RWPE1 (cell line): ENCODE measurements at places on chromosomes 11 and 22.

DNA sequence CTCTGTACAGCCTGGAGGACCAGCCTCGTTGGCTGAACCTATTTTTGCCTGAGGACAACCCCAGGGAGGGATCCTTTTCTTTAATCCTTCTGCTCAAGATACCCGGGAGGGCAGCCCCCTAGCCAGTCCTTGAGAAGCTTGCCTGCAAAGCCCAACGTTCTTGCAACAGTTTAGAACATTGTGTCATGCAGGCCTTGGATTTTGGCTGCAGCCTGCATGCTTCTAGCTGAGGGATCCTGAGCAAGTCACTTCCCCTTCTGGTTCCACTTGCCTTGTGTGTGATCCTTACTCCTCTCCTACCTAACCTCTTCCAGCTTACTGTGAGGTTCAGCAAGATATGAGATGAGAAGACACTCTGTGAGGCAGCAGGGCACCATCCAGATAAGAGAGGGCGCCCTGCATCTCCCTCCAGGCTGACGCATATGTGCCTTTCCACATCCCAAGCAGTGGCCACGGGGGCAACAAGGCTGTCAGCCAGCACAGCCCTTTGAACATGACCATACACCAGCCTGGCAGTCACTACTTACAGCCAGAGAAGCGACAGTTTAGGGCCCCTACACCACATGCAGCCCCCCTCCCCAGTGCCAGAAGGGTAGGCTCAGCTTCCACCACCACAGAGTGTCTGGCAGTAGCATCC lies 76.1 kb downstream of the C11orf58 start:
- DNase-seq, result no peak

GRCh38 chr11:46564459-46564858 lies 29.4 kb downstream of the AMBRA1 start:
- peak; percentile 75 for DNase-seq

GRCh38 chr11:45321669-45322068 lies 35.5 kb upstream of the SYT13 start:
- no peak for DNase-seq

DNA sequence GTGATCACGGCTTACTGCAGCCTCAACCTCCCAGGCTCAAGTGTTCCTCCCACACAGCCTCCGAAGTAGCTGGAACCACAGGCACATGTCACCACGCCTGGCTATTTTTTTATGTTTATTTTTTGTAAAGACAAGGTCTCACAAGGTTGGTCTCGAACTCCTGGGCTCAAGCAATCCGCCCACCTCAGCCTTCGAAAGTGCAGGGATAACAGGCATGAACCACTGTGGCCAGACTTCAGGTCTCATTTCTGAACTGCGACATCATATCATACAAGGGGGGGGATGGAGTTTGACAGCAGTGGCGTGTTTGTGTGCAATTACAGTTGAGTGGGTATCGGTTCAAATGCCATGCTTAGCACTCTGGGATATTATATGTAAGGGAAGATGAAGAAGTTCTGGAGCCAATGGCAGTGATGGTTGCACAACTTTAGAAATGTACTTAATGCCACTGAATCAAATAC lies 6.9 kb downstream of the NAALADL1 start:
- DNase-seq, result no peak

DNA sequence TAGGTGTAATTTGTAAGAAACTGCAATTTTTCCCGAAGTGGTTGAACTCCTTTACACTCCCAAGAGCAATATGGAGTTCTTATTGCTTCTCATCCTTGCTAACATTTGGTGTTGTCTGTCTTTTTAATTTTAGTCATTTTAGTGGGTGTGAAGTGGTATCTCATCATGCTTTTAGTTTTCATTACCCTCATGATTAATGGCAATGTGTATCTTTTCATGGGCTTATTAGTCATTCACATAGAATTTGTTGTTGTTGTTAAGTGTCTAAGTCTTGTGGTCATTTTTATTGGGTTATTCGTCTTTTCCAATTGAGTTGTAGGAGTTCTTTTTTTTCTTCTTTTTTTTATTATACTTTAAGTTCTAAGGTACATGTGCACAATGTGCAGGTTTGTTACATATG lies 238.3 kb upstream of the SESN3 start:
- no peak for DNase-seq

DNA sequence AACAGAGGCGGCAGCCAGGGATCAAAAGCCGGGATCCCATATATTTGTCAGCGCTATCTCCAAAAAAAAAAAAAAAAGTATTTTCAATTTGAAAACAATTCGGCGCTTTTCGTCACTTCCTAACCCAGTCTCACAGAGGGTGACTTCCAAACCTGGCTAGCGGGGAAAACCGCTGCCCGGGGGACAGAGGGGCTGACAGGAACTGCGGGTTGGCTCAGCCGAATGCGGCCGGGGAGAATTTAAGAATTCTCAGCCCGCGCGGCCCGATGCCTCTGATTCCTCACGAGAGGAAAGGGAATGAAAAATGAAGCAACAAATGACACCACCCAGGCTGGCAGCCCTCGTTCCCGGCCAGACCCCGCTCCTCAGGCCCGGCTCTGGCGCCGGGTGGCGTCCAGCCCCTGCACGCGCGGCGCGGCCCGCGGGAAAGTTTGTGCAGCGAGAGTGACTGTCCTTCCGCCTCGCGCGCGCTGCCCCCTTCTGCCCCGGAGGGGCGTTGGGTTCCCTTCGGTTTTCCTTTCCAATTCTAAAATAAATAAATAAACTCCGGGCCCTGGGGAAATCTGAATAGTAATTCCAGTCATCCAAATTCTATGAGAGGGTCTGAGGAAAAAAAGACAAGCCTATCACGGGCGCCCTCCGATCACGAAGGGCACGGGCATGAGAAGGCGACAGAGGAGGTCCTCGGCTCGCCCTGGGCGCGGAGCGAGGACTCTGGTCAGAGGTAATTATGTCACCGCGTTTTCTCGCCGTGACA lies 4.8 kb upstream of the PAX6 start:
- DNase-seq, result no peak

DNA sequence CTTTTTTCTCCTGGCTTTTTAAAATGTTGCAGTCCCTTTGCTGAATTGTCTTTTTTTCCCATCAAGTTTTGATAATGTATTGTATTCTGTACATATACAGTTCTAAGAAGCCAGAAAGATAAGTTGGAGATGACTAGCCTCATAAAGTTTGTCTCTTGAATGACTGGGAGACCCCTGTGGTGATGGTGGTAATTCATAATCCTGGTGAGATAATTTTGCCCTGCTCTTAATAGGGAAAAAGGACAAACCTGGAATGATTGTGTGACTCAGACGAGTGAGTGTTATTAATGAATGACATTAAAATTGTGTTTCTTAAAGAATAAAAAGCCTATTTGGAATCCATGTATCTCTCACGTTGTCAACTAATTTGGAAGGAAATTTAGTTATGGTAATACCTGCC lies 1.2 kb downstream of the HIKESHI start:
- DNase-seq, result no peak

DNA sequence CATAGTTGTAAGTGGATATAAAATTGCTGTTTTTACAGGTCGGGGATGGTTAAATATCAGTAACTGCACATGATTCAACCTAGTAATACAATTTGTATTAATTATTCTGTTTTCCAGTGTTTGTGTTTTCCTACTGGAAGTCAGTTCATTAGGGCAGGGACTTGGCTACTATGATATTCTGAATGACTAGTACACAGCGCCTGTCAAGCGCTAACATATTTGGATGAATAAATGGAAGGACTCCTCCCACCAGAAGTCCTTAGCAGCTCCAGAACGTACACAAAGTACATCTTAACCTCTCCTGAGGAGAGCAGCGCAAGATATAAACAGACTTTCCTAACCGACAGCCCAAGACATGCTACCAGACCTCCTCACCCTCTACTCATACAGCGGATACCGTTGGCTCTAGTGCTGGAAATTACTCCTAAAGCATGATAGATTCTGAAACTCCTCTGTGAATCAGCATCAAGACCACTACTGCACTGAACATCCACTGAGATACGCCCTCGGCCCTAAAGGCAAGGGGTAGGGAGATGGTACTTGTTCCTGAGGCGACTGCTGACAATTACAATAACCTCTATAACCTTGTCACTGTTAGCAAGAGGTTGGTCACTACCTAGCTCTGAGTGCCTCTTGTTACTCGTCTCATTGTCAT lies 79.1 kb downstream of the RDX start:
- no peak for DNase-seq

DNA sequence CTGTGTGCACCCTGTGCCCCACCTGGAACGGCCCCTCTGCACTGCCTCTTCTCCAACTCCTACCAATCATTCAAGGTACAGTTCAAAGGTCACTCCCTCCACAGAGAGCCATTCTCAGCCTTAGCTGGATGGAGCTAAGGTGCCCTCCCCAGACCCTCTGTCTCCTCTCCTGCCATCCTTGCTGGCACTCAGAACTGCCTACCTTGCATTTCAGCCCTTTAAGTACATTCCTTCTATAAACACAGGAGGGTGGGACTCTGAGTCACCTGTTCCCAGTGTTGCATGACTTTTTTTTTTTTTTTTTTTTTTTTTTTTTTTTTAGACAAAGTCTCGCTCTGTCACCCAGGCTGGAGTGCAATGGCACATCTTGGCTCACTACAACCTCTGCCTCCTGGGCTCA lies 8.6 kb downstream of the TTLL1 start:
- peak; percentile 57 for DNase-seq

DNA sequence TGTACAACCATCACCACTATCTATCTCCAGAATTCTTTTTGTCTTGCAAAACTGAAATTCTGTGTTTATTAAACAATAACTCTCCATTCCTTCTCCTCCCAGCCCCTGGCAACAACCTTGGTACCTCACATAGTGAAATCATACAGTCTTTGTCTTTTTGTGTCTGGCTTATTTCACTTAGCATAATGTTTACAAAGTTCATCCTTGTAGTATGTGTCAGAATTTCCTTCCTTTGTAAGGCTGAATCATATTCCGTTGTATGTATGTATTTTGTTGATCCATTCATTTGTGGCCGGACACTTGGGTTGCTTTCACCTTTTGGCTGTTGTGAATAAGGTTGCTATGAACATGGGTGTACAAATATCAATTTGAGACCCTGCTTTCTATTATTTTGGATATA lies 243.7 kb upstream of the TBCEL start:
- no peak for DNase-seq

DNA sequence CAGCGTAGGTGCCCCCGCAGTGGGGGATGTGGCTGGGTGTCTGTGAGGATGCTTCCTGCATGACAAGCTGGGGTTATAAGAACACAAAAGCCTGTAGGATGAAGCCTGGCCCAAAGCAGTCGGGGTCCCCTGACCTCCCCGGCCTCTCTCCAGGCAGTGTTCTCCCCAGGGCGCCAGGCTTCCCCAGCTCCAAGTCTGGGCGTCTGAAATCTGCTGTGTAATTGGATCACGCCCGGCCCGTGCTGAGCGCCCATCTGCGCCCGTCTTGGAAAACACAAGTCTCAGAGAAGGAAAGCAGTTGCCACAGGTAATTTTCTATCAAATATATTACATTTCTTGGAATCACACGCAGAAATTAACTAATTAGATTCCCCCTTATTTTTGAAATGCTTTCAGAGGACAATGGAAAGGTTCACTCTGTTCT lies 233.3 kb downstream of the CTTN start:
- no peak for DNase-seq

DNA sequence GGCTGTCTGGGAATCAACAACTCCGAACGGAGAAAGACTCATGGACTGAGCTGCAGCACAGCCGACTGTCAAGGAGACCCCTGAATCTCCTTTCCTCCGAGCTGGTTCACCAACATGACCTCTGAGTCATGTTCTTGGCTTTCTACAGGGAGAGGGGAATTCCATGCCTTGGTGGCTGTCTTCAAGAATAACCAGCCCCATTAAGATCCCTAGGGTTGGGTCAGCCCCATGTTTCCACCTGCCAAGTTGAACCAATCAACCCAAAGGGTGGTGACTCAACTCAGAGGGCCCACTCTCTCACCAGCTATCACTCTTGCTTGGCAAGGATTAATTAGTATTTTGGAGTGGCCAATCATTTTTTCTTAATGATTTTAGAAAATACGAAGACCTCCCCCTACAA lies 28.3 kb upstream of the IGSF22 start:
- DNase-seq, result no peak

- DNase-seq, result peak; percentile 49
Observed at GRCh38 chr11:61890529-61891330, 615 bp downstream of the FADS3 start.

DNA sequence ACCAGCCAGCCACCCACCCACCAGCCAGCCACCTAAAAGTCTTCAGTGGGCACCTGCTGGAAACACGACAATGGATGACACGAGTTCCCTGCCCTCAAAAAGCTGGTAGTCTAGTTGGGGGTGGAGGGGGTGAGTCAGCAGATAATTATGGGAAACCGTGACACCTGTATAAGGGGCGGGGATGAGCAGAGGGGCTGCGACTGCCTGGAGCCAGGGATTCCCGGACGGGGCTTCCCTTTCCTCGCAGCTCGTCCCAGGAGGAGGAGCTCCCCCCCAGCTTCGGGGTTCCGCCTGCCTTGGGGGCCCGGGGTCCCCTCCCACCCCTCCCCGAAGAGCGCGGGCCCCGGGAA lies 2.3 kb upstream of the RTN4RL2 start:
- DNase-seq, result no peak

DNA sequence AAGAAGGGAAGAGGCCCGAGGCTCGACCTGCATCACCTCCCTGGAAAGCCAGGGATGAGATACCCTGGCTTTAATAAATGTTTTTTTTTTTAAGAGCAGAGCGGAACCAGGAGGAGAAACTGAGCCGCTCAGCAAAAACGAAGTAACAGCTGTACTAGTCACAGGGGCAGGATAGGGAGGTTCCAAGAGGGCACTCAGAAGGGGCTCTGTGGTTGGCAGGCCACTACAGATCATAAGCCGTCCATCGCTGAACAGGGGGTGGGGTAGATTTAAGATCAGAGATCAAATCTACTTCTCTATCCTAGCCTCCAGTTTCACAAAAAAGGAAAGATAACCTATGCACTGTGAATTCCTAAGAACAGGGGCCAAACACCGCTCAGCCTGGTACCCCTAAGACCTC lies 625 bp downstream of the EIF3D start:
- no peak for DNase-seq

- no peak for DNase-seq
Observed at GRCh38 chr11:60860943-60861342, 5.2 kb upstream of the PTGDR2 start.

DNA sequence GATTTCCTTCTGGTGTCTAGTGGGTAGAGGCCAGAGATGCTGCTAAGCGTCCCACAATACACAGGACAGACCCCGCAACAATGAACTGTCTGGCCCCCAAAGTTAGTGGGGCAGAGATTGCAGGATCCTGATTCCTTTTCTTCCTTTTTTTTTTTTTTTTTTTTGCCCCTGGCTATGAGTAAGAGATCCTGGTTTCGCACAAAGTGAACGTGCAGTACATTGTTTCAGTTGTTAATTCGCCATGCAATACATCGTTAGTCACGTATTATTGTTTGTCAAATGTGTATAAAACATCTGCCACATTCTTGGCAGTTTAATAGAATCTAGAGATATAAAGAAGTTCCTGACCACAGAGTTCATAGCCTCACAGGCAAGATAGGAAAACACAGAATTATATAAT lies 20.2 kb downstream of the ST3GAL4 start:
- peak; percentile 66 for DNase-seq

- no peak for DNase-seq
Observed at GRCh38 chr11:23563591-23563990, 703.3 kb upstream of the CCDC179 start.

DNA sequence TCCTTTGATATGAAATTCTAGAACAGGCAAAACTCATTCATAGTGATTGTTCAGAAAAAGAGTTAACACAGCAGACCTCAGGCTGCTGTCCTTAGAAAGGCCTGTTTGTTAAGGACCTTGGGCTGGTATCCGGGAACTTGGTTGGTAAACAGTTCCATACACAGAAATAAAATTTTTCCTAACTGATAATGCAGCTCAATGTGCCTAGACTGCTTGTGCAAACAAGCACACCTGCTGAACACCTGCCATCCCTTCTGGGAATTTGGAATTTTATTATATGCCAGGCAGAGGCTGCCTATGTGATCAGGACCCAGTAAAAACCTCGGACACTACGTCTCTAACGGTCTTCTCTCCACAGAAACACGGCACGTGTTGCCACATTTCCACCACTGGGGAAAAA lies 11.5 kb downstream of the THAP12 start:
- DNase-seq, result no peak
